SK-N-MC (cell line): ENCODE measurements at places on chromosomes 16 and 17.

DNA sequence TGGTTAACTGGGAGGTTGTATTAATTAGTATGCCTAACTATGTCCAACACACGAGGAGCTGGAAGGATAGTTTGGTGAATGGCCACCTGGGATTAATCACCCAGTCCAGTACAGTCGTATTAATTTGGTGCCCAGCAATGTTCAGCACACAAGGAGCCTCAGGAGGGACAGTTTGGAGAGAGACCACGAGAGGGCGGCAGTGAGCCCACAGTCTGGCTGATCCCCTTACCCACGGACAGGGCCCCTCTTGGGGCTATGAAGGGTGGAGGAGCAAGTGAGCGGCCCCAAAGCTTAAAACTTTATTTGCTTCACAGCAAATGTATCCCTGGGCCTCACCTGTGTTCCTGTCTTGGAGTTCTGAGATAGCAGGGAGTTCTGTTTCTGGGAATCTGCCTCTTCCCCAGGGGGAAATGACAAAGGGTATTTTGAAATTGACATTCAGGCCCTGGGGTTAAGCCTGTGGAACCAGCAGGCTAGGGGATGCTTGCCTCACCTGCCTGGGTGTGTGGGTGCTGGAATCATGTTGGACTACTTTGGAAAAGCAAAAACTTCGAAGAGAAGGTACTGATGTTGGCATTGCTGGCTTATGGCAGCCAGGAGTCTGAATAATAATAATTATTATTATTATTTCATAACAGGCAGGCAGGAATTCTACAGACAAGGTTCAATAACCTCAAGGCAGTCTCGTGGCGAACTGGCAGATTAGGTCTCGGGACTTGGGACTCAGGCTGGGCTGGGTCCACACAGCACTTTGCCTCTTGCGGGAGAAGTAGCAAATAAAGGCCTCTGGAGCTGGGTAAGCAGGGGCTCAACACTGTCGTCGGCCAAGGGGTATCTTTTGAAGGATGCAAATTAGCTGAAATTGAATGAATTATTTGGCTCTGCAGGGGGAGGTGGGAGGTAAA lies 227.6 kb upstream of the ASIC2 start:
- peak; percentile 14 for DNase-seq

DNA sequence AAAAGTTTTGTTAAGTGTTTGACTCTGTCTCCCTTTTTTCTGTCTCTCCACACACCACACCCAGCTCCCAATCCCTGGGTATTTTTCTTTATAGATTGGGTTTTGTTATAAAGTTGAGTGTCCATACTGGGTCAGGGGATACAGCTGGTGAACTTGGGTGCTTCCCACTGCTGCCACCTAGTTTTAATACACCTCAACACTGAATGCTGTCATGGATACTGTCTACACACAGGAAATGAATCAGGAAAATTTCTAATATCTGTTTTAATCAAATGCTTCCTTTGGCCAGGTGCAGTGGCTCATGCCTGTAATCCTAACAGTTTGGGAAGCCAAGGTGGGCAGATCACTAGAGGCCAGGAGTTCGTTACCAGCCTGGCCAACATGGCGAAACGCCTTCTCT lies 5.3 kb upstream of the TAOK1 start:
- DNase-seq: no peak

GRCh38 chr16:5024632-5025031 lies 9.1 kb downstream of the NAGPA start:
- DNase-seq: no peak

DNA sequence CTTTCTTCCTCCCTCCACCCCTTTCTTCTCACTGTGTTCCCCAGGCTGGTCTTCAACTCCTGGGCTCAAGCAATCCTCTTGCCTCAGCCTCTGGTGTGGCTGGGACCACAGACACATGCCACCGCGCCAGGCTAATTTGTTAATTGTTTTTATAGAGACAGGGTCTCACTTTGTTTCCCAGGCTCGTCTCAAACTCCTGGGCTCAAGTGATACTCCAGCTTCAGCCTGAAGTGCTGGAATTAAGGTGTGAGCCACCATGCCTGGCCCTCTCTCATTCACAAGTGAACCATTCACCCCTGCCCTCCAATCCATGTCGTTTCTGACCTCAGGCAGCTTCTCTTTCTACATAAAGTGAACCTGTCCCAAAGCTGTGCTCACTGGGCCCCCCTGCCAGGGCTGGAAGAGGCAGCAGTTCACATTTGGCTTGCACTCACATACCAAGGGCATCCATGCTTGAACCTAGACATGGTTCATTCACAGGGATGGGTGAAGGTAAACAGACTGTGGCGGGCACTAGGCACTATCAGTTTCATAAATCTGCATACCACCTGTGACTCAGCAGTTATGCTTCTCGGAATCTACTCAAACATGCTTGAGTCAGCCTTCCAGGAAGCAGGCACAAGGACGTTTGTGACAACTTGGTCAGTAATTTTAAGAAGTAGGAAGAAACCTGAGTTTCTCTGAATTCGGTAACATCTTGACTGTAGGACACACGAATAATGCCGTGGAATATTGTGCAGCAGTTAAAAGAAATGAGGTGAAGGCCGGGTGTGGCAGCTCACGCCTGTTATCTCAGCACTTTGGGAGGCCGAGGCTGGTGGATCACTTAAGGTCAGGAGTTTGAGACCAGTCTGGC lies 6.0 kb upstream of the RNF213 start:
- DNase-seq: no peak

GRCh38 chr17:77314601-77315000 lies 173.8 kb downstream of the SEC14L1 start:
- DNase-seq: no peak

DNA sequence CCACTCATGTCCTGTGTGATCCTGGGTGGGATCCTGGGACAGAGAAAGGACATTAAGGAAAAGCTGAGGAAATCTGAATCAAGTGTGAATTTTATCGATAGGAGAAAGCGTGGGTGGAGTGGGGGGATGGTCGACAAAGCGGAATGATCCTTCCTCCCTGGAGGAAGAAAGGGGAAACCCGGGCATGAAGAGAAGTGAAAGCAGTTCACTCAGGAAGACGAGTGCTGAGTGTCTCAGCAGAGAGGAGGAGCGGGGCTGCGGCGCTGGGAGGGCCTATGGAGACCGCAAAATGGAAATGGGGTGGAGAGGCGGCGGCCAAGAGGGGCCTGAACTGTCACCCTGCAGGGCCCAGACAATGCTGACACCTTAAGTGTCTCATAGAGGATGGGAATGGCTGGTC lies 8.7 kb downstream of the ZDHHC7 start:
- no peak for DNase-seq

GRCh38 chr16:70432723-70433457 lies 6.0 kb downstream of the ST3GAL2 start:
- DNase-seq: no peak

DNA sequence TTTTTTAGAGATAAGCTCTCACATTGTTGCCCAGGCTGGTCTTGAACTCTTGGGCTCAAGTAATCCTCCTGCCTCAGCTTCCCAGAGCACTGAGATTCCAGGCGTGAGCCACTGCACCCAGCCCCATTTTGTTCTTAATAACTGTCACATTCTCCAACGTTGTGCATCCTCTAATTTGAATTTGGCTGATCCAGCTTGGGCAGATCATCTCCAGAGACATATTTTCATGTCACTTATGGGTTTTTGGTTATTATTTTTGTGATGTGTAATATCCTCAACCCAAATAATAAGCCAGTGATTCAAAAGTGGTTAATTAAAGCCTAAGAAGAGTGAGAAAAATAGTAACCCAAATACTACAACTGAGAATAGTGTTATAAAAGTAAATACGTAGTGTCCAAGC lies 16.2 kb upstream of the COL1A1 start:
- DNase-seq: no peak

DNA sequence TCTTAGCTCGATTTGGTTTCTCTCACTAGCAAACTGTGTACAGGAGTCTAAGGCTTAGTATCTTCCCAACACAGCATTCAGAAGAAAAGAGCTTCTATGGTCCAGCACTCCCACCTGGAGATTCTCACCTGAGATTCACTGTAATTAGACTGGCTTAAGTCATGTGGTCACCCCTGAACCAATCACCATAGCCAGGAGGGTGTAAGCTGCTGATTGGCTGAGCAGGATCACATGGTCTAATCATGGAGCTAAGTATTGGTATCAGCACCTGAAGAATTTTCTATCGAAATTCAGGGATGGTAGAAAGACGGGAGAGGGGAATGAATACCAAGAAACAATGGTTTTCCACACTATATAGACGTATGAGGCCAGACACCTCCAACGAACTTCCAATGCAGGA lies 359.8 kb upstream of the ERCC4 start:
- no peak for DNase-seq

DNA sequence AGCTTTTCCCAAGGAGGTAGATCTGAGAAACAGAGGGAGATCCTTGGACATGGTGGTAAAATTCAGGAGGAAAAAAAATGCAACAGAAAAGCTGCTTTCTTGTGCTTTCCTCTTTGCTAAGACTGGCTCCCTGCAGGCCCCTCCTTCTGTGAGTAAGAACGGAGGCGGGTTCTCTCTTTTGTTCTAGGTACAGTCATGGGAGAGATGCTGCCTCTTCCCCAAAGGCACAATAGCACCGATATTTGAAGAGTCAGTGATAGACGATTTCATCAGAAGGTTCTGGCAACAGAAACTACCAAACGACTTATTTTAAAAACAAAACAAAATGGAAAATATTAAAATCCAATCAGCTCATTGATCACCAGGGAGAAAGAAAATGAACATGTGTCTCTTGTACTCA lies 32.6 kb upstream of the KIFC3 start:
- no peak for DNase-seq

DNA sequence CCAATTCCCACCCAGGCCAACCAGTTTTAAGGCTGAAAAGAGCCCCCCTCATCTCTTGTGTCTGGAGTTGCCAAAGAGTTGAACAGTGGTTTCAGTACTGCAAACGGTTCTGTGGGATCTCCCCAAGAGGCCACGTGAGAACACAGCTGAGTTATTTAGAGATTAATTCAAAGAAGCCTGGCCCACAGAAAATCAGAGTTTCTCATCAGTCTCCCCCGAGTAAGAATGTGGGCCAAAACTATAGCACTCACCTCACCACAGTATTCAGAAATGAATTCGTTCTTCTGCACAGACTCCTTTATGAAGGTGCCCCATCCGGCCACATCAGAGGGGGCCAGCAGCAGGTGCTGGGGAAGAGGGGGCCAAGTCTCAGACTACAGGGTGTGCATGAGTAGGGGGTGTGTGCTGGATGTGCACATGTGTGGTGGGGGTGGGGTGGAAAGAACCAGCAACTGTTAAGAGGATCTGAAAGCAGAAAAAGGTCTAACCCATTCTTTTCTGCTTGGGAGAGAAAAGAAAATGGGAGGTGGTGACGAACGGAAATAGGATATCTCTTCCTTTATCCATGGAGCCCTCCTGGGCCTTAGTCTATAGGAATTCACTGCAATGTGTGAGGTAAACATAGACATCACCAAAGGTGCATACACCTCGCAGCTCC lies 22.6 kb downstream of the CNTNAP1 start:
- no peak for DNase-seq

DNA sequence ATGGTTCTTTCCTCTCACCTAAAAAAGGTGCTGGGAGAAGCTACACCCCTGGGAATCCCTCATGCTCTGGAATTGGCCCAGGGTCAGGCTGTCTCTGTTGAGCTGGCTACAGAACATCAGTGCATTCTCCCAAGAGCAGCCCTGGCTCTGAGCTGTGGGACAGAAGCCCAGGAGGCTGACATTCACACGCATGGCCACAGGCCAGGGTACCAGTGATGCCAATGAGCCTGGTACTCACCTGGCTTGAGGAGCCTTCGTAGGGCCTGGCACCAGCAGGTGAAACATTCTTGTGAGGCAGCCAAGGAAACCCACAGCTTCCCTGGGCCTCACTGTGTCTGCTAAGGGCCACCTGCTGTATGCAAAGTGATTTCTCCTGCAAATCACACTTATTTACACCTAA lies 121.7 kb upstream of the CCL2 start:
- DNase-seq: no peak

DNA sequence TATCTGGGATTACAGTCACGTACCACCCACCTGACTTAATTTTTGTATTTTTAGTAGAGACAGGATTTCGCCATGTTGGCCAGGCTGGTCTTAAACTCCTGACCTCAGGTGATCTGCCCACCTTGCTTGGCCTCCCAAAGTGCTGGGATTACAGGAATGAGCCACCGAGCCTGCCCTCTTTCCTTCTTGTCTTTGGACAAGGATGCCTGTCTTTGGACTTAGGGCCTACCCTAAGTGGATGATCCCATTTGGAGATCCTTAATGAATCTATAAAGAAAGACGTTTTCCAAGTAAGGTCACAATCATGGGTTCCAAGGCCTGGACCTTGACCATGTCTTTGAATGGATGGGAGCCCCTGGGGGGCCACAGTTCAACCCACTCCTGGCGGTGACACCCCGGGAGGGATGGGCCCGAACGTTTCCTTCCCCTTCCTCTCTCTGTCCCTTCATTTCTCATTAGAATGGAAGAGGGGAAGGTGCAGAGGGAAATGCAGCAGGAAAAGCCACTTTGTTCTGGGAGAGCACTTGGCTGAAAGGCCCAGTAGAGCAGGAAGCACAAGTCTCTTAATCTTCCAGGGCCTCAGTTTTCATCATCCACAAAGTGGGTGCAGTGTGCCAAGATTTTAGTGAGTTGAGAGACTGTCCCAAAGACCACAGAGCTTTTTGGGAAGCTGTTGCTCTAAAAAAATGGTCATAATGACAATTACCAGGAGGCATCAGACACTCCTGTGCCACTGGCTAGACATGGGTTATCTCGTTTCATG lies 353.3 kb downstream of the SEC14L1 start:
- DNase-seq: no peak

DNA sequence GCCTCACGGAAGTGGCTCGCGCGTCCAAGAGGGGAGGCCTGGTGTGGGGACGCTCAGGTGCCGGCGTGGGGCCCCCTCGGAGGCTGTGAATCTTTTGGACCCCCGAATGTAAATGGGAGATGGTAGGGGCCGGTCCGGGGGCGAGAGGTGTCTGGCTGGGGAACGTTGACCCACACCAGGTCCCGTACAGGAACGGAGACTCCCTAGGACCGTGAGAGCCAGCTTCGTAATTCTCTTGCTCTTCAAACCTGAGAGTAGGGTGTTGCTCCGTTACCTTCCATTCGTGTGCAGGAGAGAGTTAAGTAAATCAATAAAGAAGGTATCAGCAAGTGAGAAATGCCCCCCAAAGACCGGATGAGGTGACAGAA lies 481 bp downstream of the LYRM1 start:
- DNase-seq: no peak

DNA sequence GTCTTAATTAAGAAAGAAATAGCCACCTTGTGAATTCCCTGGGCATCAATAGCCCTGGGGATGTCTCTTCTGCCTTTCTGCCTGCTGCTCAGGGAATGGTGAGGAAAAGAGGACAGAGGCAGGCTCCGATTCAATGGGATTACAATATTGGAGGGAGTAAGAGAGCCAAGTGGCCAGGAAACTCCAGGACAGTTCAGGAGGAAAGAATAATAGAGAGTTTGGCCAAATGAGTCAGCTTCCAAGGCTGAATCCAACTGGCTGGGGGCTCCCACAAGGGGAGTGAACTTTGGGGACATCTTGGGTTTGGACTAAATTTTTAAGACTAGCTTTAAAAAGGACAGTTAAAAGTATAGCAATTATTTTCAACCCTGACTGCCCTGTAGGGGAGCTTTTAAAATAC lies 235.8 kb upstream of the ASIC2 start:
- no peak for DNase-seq

GRCh38 chr16:67934306-67935100 lies 2.1 kb downstream of the PSMB10 start:
- no peak for DNase-seq

- no peak for DNase-seq
These were observed 15.9 kb downstream of the CASKIN2 start for GRCh38 chr17:75499313-75500022.
